ENCODE measurements at places on chromosomes 13 and 19.

DNA sequence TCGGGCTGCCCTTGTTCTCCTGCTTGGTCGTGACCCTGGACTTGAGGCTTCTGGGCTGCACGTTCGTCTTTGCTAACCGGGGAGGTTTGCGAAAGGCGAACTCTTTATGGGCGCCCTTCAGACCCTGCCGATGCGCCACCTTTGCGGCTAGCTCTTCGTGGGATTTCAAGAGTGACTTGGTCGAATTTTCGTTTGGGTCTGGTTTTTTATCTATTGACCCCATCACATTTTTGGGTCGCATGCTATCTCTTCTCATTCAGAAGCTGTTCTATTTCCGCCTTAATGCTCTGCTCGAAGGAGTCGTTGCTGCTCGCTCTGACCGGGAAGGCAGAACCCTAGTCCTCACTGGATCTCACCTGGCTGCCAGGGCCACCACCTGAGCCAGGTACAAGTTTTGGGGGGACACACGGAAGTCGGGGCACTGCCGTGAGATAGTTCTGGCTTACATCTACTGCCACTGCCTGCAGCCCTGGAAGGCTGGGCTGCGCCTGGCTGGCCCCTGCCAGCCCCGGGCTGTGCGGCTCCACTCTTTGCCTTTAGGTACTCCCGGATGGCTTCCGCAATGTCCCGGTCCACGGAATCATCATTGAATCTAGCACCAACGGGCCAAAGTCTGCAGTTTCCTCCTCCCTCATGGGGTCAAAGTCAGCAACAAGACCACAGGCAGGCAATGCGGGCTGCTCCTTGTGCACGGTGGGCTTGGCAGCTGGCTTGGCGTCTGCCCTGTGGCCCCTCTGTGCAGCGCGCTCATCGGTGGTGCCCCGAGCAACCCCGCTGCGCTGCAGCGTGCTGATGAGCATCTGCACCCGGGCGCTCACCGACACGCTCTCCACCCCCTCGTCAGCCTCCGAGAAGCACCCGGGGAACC is 16.2 kb downstream of the RB1 start:
- no peak for DNase-seq

- DNase-seq: no peak
These were observed 22.4 kb downstream of the ZNRF4 start for GRCh38 chr19:5477451-5478215.

DNA sequence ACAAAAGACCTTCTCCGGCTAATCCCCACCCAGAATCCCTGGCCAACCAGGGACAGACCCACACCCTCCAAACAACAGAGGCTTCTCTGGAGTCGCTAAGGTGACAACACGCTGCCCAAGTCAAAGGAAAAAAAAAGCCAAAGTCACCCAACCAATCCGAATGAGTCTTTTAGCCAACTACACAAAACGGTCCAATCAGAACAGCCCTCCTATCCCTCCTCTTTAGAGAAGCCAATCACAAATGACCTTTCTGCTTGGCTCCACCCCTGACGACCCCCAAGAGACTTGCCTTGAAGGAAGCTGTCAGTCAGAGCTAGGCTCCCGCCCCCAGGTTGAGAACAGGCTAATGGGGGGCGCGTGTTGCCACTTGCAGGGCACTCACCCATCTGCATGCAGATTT is 6.6 kb upstream of the FBXW9 start:
- no peak for DNase-seq

GRCh38 chr13:106774621-106775020 is 206.7 kb upstream of the ARGLU1 start:
- no peak for DNase-seq

- no peak for DNase-seq
These were observed 29.8 kb upstream of the ZNF254 start for GRCh38 chr19:24057144-24057543.

DNA sequence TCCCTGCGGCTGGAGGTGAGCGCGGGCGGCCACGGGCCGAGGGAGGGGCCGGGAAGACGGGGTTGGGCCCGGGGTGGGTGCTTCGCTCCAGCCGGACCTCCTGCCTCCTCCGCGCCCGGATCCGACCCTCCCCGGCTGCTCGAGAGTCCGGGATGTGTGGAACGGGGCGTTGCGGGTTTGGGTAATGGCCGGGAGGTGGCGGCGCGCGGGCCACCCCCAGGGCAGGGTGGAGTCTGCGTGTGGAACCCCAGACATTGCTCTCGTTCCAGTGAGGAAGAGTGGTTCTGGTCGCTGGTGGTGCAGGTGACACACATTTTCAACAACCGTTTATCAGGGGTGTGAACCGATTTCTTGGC is 38.8 kb downstream of the ARHGEF7 start:
- DNase-seq: no peak

GRCh38 chr19:51566489-51567100 is 4.5 kb upstream of the ZNF175 start:
- DNase-seq: no peak

GRCh38 chr13:28622286-28622685 is 36.6 kb upstream of the POMP start:
- no peak for DNase-seq

Measured in activated CD8-positive, alpha-beta memory T cell treated with anti-CD3 and anti-CD28 coated beads, Interleukin-2, amount 50 U/mL, for 4 hours (primary cell).